ENCODE measurements at places on chromosomes 7 and 10.

DNA sequence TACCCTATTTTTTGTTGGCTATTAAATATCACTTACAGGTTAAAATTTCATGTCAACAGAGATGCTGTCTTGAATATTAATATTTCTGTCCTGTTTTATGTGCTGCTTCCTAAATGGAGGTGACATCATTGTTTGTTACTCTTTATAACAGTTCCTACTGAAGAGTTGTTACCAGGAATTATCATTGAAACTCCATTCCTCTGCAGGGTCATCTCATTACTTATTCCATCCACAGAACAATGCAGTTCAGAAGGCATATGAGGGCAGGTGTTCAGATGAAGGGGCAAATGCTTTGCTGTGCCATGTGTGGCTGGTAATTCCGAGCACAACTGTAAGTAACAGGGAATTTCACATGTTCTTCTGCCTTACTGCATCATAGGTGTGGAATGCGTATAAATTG is 113.4 kb downstream of the ANK3 start:
- no peak for DNase-seq

- DNase-seq = no peak
Observed at GRCh38 chr10:89942217-89942616, 240.8 kb downstream of the KIF20B start.

DNA sequence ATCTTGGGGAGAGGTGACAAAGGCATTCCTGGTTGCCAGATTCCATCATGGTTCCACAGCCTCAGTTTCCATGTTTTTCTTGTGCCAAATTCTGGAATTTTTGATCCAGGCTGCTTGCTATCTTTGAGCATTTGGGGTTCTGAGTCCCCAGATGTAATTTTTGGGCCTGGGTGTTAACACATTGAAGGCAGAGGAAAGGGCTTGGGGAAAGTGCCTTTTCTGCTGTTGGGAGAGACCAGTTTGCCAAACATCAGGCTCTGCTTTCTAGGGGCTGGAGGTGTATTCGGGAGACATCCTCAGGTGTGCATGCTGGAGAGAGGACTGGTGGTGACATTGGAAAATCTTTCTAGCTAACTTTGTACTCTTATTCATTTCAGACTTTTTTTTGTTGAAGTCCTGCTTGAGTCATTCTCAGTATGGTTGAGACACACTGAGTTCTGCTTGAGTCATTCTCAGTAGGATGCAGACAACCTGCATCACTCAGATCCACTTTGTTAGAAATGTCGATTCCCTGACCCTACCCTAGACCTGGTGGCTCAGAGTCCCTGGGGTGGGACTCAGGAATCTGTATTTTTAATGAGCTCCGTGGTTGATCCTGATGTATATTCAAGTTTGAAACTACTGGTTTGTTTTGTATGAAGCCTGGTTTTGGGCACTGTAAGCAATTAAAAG is 101.0 kb downstream of the LRMDA start:
- no peak for DNase-seq

DNA sequence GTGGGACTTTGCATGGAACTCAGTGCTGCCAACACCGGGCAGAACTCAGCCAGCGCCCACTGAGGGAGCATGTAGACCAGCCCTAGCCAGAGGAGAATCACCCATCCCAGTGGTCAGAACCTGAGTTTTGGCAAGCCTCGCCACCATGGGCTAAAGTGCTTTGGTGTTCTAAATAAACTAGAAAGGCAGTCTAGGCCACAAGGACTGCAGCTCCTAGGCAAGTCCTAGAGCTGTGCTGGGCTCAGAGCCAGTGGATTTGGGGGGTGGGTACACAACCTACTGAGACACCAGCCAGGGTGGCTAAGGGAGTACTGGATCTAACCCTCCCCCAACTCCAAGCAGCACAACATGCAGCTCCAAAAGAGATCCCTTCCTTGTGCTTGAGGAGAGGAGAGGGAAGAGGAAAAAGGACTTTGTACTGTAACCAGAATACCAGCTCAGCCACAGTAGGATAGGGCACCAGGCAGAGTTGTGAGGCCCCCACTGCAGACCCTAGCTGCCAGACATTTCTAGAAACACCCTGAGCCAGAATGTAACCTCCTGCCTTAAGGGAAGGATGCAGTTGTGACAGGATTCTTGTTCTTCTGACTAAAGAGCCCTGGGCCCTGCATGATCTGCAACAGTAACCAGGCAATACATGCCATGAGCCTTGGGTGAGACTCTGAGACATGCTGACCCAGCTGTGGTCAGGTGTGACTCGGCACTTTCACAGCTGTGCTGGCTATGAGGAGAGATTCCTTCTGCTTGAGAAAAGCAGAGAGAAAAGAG is 24.4 kb downstream of the GSDME start:
- DNase-seq = no peak

DNA sequence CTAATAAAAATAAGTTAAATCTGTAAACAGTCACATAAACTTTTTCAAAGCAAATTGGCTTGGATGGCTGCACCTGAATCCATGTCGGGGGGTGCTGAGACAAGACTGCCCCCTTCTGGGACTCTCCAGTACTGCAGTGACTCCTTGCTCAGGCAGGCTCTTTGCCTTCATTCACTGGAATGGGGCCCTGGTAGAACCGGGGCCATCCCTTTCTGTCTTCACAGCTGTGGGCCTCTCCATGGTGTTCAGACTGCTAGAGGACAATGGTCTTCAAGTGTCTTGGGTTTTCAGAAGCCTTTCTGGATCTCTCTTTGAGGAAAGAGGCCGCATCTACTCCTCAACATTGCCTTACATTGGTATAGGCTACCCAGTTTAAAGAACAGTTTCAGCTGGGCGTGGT is 16.1 kb upstream of the IMPDH1 start:
- peak; percentile 83 for DNase-seq

DNA sequence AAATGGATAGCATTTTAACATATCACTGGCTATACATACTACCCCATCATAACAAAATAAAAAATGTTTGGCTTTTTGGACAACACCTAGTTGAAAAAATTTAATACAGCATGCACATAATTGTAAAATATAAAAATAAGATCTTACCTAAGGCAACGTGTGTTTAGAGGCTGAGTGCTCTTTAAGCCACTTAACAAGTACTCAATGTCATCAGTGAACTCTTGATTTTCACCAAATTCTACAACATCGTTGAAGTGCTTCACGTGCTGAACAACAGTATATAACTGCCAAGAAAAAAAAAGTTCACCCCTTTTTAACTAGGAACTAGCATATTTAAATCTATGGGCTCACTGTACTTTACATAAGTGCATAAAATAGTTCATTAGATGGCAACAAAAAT is 49.5 kb downstream of the WAPL start:
- DNase-seq = no peak

DNA sequence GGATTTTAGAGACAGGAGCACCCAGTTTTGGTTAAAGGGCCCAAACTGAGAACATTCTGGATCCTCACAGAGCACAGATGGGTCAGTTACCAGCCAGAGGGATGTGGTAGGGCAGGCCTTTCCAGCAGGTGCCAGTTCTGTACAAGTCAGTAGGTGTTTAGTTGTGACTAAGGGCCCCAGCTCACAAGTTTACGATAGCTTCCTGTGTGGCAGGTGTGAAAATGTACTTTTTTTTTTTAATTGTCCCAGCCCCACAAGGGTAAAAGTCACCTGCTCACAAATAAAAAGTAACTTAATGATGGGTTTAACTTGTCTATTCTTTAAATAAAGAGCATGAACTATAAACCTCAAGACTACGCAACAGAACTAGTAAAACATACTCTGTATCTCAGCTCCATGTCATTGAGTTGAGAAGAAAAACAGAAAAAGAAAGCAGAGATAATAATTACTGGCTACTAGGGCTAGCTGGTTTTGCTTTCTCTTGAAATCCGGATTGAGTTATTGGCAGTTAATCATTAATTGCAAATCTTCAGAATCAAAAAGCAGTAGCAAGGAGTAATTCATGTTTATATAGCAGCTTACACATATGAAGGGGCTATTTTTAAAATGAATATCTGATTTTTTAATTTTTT is 15.4 kb downstream of the NFE2L3 start:
- no peak for DNase-seq

DNA sequence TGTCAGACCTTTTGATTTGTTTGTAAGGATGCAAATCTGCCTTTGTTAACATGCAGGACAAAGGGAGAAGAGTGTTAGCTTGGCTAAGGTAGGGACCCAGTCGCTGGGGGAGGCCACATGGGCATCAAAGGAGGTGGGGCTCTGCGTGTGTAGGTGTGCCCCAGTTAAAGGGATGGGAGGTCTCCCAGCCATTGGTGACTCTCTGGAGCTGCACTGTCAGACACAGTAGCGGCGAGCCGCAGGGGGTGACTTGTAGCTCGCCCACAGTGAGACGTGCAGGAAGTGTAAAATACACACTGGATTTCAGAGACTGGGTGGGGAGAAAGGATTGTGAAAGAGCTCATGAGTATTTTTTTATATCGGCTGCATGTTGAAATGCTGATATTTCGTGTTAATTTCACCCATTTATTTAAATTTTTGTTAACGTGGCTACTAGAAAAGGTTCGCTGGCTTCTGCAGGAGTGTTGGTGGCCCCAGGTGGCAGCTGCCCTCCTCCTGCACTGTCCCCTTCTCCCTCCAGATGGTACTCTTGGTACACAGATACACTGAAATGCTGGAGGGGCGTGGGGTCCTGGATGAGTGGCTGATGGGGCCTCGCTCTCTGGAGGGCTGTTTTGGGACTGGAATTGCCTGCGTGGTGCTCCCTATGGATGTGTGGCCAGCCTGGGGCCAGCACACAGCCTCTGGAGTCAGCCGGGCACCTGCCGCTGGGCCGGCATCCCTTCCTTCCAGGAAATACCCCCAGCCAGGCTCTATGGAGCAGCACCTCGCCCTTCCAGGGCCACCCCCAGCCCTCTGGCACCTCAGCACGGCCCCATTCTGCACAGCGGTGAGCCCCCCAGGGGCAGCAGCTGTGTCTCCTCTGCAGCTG is 59.2 kb downstream of the LHPP start:
- DNase-seq = no peak

GRCh38 chr10:88490231-88490980 is 92.7 kb downstream of the RNLS start:
- no peak for DNase-seq

GRCh38 chr7:33814936-33815335 is 90.4 kb upstream of the BMPER start:
- no peak for DNase-seq

DNA sequence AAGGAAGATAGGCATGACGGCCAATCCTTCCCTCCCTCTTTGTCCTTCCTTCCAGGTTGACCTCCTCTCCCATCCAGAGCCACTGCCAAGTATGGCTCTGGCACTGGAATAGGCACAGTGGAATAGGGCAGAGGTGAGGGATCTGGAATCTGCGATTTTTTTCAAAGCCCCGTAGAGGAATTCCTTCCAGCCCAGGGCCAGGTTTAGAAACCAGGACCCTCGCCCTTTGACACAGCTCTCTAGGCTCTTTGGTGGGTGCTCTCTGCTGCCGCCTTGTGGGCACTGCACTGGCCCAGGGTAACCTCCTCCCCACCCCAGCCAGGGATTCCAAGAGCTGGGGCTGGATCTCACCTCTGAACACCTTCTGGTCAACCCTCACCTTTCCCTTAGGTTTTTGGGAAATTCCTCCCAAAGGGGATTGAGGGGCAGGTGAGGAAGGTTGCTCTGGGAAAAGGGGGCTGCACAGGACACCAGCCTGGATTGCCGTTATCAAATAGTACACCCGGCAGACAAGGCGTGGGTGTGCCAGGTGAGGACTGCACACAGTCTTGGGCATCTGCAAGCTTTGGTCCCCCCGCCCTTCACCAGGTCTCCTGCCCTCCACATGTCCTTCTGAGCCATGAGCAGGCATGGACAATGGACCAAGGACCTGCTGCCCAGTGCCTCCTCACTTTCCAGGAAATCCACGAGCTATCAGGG is 22.8 kb downstream of the C10orf105 start:
- DNase-seq = peak; percentile 62

DNA sequence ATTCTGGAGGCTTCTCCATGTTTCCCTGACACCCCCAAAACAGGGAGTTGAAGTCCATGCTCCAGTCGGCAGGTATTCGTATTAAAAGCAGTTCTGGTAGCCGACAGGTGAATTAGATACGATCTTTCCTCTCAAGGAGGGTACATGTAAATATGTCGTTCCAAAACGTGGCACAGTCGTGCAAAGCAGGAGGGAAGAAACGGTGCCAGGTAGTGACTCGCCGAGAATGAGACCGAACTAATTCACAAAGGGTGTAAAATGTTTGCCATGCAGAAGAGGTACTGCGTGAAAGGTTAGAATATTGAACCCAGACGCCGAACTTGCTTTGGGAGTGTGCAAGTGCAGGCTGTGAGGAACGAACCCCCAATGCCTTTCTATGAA is 483 bp downstream of the EDRF1 start:
- DNase-seq = no peak

GRCh38 chr10:114831186-114831867 is 9.7 kb downstream of the FHIP2A start:
- DNase-seq = no peak

DNA sequence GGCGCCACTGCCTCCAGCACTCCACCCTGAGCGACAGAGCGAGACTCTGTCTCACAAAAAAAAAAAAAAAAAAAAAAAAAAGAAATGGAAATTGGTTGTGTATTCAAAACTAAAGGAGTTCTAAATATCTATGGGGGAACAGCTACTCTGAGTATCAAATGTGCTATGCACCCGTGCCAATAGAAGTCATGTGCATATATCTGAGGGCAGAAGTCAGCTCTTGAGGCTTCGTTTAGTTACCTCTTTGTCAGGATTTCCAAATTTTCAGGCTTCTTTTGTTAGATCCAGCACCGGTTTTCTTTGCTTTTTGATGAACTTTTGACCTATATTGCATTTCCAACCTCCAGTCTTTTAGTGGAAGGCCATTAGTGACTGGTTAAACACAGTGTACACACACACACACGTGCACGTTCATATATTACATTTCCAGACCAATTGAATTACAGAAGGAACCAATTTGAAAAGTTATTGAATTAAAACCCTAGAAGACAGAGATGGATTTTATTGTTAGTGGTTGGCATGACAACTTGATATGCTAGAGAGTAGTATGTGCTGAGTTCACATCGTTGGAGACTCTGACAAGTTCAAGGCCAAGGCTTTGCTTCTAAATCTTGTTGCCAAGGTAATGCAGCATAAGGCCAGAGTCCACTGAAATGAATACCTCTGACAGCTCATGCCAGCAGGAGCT is 33.1 kb upstream of the ADD3 start:
- DNase-seq = no peak

DNA sequence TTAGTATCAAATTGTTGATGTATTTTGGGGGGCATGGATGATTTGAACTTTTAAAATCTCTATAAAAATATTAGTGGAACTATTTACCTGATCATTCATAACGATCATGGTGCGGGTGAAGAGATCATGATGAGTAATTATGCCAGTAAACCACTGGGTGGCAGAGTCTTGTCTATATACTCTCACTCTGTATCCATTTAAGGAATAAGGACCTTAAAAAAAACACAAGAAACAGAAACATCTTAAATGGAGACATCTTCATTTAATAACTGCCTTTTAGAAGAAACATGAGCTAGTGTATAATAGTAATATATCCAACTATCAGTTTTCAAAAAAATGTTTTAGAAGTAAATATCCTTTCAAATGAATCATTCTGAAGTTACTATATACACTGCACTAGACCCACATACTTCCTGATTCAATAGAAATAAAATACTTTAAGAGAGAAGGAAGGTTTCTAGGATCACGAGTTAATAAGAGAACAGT is 84.0 kb downstream of the NRBF2 start:
- no peak for DNase-seq

Measured in activated CD4-positive, alpha-beta T cell treated with anti-CD3 and anti-CD28 coated beads for 24 hours (primary cell).